Activated effector memory CD4-positive, alpha-beta T cell treated with Interleukin-2 at 50 U/mL for 16 hours (primary cell): ENCODE measurements at places on chromosomes 1 and 21.

- no peak for DNase-seq
These were observed 101.8 kb downstream of the PRDM16 start for GRCh38 chr1:3170561-3171453.

DNA sequence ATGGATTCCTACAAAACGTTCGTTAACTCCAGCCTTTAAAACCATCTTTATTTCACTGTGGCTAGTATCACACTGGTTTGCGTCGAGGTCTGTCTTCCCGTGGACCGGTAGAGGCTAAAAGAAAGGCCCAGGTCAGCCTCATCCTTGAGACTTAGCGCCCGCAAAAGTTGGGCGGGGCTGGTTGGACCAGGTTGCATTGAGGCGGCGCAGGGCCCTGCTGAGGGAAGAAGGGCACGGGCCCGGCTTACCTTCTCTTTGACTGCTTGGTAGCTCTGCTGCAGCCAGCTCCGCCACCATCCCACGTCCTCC lies 455 bp downstream of the BSDC1 start:
- DNase-seq: no peak

DNA sequence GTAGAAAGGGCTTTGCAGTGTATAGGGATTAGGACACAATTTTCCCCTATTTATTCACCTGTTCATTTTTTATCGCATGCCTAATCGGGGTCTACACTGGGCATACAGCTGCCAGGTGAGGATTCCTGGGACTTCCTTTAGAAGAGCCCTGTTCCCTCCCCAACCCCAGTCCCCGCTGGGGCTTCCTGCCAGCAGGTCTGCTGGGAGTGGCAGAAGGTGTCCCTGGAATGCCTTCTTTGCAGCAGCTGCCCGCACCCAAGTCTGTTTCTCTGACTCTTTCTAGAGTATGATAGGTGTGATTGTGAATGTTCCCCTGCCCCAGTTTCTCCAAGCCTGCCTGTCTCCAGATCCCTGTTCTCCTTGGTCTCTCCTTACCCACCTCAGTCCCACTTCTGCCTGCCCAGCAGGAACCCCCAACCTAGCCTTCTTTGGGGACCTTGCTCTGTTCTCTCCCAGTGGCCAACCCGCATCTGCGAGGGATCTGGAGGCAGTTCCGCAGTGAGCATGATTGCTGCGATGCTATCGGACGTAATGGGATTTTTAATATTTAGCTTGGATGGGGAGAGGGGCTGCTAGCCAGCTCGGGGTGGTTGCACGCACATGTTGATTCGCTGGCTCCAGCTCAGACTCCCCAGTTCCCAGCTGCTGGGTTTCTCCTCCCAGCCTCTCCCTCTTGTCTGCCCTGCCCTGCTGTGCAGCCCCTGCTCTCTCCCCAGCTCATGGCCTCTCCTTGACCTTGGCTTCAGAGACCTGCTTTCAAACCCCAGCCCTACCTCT lies 79.8 kb downstream of the EPHB2 start:
- no peak for DNase-seq

DNA sequence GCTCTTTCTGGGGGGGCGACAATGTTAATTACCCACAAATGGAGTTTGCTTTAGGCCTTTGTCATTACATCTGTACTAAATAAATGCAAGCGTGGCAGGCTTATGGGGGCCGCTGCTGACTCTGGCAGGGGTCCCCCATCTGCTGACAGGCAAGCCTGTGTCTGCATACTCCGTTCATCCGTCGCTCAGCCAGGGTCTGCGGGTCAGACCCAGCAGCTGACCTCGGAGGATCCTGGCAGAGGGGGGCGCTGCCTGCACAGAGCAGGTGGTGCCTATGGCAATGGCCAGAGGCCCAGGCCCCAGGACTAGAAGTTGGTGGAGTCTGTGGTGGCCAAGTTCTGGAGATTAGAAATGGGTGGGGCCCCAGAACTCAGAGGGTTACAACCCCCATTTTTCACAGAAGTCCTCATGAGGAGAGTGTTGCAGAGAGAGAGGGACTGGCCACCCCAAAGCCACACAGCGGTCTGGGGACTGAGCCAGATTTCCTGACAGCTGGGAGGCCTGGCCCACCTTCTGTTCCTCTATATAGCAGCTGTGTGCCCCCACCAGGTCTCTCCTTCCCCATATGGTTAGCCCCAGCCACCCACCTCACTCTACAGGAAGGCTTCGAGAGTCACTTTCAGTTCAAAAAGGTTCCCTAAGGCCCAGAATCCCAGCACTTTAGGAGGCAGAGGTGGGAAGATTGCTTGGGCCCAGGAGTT lies 31.0 kb downstream of the TTC39A start:
- DNase-seq: no peak

DNA sequence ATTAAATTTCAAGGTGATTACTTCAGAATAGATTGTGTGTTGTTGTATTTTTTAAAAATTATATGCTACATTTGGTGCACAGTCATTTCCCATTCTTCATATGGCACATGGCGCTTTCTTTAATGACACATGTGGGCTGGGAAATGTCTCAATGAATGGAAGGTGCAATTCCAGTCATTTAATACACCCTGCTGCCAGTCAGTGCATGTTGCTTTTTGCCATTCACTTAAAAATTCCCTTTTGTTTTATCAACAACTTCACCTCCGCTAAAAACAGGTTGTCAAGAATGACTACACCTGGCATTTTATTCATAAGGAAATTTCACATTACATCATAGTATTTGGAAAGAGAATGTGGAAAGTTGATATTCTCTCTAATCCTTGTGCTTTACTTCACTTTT lies 716.4 kb upstream of the ADAMTS5 start:
- DNase-seq: no peak

DNA sequence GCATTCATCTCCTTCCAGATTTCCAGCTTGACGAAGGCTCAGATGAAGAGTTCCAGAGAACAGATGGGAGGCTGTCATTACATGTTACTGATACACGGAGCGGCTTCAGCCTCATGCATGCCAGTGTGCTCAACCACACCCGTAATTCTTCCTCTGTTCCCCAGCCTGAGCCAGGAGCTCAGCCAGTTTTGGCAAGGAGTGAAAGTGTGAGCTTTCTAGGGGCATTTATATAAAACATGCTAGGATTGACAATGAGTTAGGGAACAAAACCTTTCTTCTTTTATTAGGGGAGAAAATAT lies 290.4 kb upstream of the PLXNA2 start:
- no peak for DNase-seq

DNA sequence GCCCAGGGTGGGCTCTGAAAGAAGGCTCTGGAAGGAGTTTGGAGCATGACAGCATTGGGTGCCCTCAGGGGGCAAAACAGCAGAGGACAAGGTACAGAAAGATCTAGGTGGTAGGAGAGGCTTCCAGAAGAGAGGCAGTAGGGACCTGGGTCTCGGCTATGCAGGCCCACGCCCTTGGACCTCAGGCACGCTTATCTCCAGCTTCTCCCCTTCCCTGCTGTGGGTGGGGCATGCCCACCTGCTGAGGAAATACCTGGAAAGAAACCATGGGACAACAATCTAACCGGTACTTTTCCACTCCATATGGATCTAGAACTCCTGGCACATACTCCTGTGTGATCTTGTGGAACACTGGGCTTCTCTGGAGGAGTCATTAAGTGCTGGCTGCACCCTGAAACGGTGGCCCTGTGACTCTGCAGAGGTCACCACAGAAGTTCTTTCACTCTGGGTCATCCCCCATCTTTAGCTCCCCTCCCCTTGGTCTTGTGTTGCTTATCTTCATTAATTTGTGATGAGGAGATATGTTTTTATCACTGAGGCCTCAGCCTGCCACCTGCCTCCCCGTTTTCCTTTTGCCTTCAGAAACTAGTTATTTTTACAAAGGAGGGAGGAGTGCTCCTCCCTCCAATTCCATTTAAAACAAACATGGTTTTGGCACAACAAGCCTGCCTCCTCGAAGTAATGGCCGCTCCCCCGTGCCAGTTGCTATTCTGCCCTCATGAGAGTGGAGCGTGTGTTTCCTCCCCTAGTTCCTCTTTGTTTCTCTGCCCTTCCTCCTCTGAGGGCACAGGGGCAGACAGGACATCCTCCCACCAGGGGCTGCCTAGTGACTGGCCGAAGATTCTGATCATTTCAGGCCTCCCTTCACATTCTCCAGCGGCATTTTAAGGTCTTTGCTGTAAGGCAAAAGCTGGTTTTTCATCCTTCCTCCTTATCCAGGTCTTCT lies 78.0 kb upstream of the ATP5PO start:
- no peak for DNase-seq

DNA sequence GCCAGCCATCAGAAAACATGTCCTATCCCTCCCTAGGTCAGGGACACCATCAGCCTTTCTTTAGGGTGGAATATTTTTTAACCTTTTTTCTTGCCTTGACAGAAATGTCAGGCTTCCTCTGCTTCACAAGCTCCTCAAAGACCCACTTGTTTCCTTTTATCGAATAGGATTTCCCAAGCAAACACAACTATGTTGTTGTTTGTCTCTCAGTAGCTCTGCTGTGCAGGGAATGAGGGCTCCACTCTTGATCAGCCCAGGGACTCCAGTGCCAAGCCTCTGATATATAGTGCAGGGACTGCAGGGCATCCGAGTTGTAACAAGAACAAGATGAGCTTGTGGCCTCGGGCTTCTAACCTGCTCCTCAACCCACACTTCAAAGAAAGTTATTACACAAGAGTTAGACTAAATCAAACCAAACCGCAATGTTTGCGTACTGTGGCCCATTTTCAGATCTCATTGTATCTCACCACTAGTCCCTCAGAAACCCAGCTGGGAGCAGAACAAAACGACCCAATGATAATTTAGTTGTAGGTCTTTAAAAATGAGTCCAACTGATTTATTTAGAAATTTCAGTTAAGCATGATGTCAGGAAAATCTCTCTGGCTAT lies 108.1 kb downstream of the ATG4C start:
- DNase-seq: no peak
